A549 treated with CpdA at 1 μM for 4 hours (cell line): ENCODE measurements at places on chromosomes 4 and X. TPM values are rescaled to one million over a fixed set of nuclear protein-coding genes. Genes with fewer than 3 reads are reported as not detected.

Gene RBM46
- not detected in 5 replicates for total RNA-seq

Gene CYSLTR1
- not detected in 5 replicates for total RNA-seq

Gene SNX25
- 7.3 to 9.8 TPM (median 9.5 TPM) in 5 replicates for total RNA-seq

Gene CDS1
- total RNA-seq, result 0.56 to 0.85 TPM (median 0.80 TPM) in 5 replicates

Gene CASP3
- total RNA-seq, result 19.5 to 33.4 TPM (median 22.2 TPM) in 5 replicates

Gene LONRF3
- total RNA-seq, result 2.4 to 3.8 TPM (median 3.4 TPM) in 5 replicates

Gene HELT
- total RNA-seq, result 0.17 TPM in 1 of 5 replicates, not detected in the others

Gene NKX6-1
- 0.42 to 0.77 TPM (median 0.50 TPM) in 5 replicates for total RNA-seq

Gene FAM90A26
- total RNA-seq, result not detected in 5 replicates

Gene TEX13D
- total RNA-seq, result not detected in 5 replicates

Gene SOD3
- not detected in 5 replicates for total RNA-seq

Gene DCAF4L1
- 0.10 to 0.30 TPM (median 0.17 TPM) in 5 replicates for total RNA-seq

Gene CXCL13
- total RNA-seq, result not detected in 5 replicates

Gene SLC10A7
- 1.6 to 3.8 TPM (median 2.3 TPM) in 5 replicates for total RNA-seq

Gene MAGED2
- total RNA-seq, result 69.6 to 86.8 TPM (median 77.1 TPM) in 5 replicates

Gene SSR4
- 364 to 443 TPM (median 420 TPM) in 5 replicates for total RNA-seq

Gene EDA2R
- total RNA-seq, result 11.5 to 14.6 TPM (median 13.7 TPM) in 5 replicates

Gene PF4V1
- total RNA-seq, result not detected in 5 replicates

Gene CXCL6
- not detected in 5 replicates for total RNA-seq

Gene NIPAL1
- total RNA-seq, result 0.78 to 1.2 TPM (median 0.85 TPM) in 5 replicates

Gene NSUN7
- total RNA-seq, result 0.14 to 0.53 TPM (median 0.30 TPM) in 5 replicates

Gene PAQR3
- 8.8 to 11.1 TPM (median 9.8 TPM) in 5 replicates for total RNA-seq

Gene CDKL2
- total RNA-seq, result 0.28 to 0.99 TPM (median 0.73 TPM) in 5 replicates

Gene GDPD2
- total RNA-seq, result 0.07 to 0.13 TPM (median 0.07 TPM) in 3 of 5 replicates, not detected in the others

Gene FSTL5
- total RNA-seq, result 0.02 TPM in 1 of 5 replicates, not detected in the others

Gene TMEM192
- total RNA-seq, result 7.0 to 9.6 TPM (median 8.0 TPM) in 5 replicates

Gene SRPK3
- total RNA-seq, result 0.07 to 0.10 TPM in 2 of 5 replicates, not detected in the others

Gene AREG
- 65.6 to 93.2 TPM (median 79.1 TPM) in 5 replicates for total RNA-seq

Gene DSPP
- not detected in 5 replicates for total RNA-seq

Gene SFRP2
- total RNA-seq, result not detected in 5 replicates

Gene ADRA2C
- 5.3 to 11.7 TPM (median 10.4 TPM) in 5 replicates for total RNA-seq

Gene LUZP4
- total RNA-seq, result not detected in 5 replicates

Gene NLRP2B
- not detected in 5 replicates for total RNA-seq

Gene ASB12
- total RNA-seq, result 0.03 TPM in 1 of 5 replicates, not detected in the others

Gene SLC6A14
- total RNA-seq, result not detected in 5 replicates

Gene GNRHR
- not detected in 5 replicates for total RNA-seq

Gene BTC
- total RNA-seq, result 1.2 to 1.6 TPM (median 1.4 TPM) in 5 replicates

Gene HSFX2
- total RNA-seq, result 0.08 TPM in 1 of 5 replicates, not detected in the others

Gene PCYT1B
- 0.02 TPM in 1 of 5 replicates, not detected in the others for total RNA-seq

Gene SLITRK4
- not detected in 5 replicates for total RNA-seq

Gene SATL1
- 0.05 TPM in 1 of 5 replicates, not detected in the others for total RNA-seq

Gene SLC30A9
- total RNA-seq, result 22.9 to 40.8 TPM (median 26.0 TPM) in 5 replicates

Gene PSMD10
- total RNA-seq, result 69.0 to 90.3 TPM (median 78.1 TPM) in 5 replicates

Gene CSAG3
- total RNA-seq, result not detected in 5 replicates

Gene USP26
- not detected in 5 replicates for total RNA-seq

Gene ALAS2
- total RNA-seq, result not detected in 5 replicates

Gene BTK
- total RNA-seq, result 0.09 to 0.24 TPM (median 0.15 TPM) in 5 replicates

Gene CPLX1
- 0.57 to 0.93 TPM (median 0.69 TPM) in 5 replicates for total RNA-seq

Gene SPCS3
- 34.7 to 42.9 TPM (median 40.0 TPM) in 5 replicates for total RNA-seq

Gene HNRNPD
- 211 to 331 TPM (median 235 TPM) in 5 replicates for total RNA-seq

Gene CLIC2
- total RNA-seq, result 0.12 to 0.19 TPM (median 0.14 TPM) in 4 of 5 replicates, not detected in the other

Gene AWAT1
- not detected in 5 replicates for total RNA-seq

Gene ARX
- total RNA-seq, result 0.27 to 0.37 TPM (median 0.35 TPM) in 5 replicates
